ENCODE measurements at places on chromosomes 5 and 9. TPM values are rescaled to one million over a fixed set of nuclear protein-coding genes. Genes with fewer than 3 reads are reported as not detected.

PCDHB4 gene
- 7.8 TPM for total RNA-seq

DNA sequence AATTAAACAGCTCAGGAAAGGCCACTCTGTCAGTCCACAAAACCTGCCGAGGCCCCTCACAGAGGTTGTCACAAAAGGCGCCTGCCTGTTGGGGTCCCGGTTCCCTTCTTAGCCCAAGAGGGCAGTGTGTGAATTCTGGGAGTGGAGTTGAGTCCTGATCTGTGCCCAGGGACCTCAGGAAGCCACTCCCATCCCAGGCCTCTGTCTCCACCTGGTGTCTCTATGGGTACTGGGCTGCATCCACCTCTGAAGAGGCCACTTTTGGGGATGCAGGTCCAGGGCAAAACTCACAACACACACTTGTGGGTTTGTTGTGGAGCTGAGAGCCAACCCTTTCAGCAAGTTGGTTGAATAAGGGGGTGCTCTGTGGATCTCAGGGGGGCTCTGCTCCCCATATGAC is 74.3 kb upstream of the STXBP1 start:
- H3K27ac ChIP-seq: no peak overlapping the region
- H3K27me3 ChIP-seq: peaks cover 3% of the 10 kb centered on the region
- no peak for DNase-seq
- peaks cover 12% of the 10 kb centered on the region for H3K4me1 ChIP-seq

DNA sequence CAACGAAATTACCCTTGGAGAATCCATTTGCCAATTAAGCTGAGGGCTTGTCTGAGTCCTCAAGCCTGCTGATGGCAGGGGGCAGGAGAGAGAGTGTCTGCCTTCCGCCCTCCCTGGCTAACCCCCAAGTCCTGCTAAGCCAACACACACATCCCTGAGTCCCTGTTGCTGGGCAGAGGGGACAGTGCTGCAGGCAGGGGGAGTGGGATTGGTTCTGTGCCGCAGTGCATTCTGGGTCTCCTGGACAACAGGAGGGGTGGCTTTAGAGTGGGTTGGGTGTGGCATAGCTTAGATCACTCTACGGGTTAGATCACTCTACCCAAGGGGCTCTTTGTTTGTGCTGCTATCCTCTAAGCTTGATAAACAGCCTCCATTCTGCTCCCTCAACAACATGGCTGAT is 427.7 kb downstream of the CDK5RAP2 start:
- H3K27ac ChIP-seq: peak overlapping the region; percentile 67
- H3K36me3 ChIP-seq: no peaks in the 10 kb centered on the region
- peaks cover 5% of the 10 kb centered on the region for H3K27me3 ChIP-seq

FOXD1 gene
- total RNA-seq: 2.8 TPM

TMEM171 gene
- total RNA-seq: 1.1 TPM

DNA sequence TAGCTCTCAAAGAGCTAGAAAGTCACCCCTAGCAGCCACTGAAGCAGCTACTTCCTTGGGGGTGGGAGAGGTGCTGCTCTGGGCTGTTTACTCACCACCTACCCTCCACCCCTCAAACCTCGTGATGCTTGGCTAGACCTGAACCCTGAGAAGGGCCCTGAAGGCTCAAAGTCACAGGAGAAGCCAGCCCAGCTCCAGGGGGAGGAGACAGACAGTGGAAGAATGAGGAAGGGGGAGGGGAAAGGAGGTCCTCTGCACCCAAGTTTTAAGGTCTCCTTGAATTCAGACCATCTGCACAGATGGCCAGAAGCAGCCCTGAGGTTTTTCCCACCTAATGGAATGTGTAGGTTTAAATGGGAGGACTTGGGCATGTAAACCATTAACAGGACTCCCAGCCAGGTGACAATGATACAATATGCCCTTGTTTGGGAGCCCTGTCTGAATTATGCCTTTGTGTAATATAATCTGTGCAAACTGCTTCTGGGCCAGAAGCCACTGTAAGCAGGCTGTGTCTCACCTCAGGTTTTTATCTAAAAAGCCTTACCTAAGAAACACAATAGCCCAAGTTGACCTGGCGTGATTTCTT is 180.5 kb downstream of the PIK3R1 start:
- H3K36me3 ChIP-seq: no peaks in the 10 kb centered on the region
- no peak overlapping the region for H3K4me3 ChIP-seq
- H3K27ac ChIP-seq: no peak overlapping the region
- no peaks in the 10 kb centered on the region for H3K27me3 ChIP-seq
- H3K4me1 ChIP-seq: no peaks in the 10 kb centered on the region

- no peak overlapping the region for H3K27ac ChIP-seq
- peaks cover 2% of the 10 kb centered on the region for H3K27me3 ChIP-seq
- H3K4me1 ChIP-seq: no peaks in the 10 kb centered on the region
Measured at GRCh38 chr5:57508211-57508610, 25.6 kb upstream of the ACTBL2 start.

- no peak overlapping the region for H3K27ac ChIP-seq
- H3K36me3 ChIP-seq: peaks cover 15% of the 10 kb centered on the region
- H3K4me3 ChIP-seq: no peak overlapping the region
- peaks cover 18% of the 10 kb centered on the region for H3K4me1 ChIP-seq
- peaks cover 5% of the 10 kb centered on the region for H3K27me3 ChIP-seq
- DNase-seq: no peak
Measured at GRCh38 chr5:84092738-84093137, 291.9 kb downstream of the EDIL3 start.

TRPM3 gene
- 3.3 TPM for total RNA-seq

FOXE1 gene
- total RNA-seq: not detected

- H3K4me1 ChIP-seq: peaks cover 22% of the 10 kb centered on the region
- no peak overlapping the region for H3K4me3 ChIP-seq
Measured at GRCh38 chr5:148090773-148091250, 27.0 kb downstream of the SPINK5 start.

DNA sequence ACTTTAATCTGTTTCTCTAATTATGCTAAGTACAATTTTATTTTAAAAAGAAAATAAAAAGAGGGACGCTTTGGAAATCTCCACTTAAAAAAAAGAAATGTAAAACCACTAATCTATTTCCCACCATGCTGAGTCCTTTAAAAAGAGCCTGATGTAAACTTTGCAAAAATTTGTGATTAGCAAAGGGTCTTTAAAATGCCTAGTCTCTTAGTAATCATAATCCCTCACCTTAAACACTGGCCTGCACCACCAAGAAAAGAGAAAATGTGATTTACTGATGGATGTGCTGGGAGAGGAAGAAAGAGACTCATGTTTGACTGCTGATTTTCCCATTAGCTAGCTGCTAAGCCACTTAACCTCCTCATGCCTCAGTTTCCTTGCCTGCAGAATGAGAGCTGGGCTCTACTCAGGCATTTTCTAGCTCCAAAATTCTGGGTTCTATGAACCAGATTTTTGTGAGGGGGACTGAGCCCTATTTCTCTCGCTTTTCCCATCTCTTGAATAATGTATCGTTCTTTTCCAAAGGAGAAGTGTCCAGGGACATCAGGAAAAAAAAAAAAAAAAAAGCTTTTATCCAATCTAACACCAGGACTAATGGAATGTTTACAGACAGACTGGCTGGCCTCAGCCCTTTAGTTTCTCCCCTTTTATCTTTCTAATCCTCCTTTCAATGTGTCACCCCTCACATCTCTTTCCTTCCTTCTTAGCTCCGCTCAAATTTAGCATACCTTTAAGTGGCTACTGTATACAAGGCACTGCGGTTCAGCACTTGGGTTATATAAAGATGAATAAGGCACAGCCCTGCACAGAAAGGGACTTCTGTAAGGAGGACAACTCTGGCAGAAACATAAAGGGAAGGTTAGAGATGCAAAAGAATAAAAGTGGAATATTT is 312.4 kb downstream of the ARL15 start:
- H3K27ac ChIP-seq: no peak overlapping the region
- H3K4me3 ChIP-seq: no peak overlapping the region
- H3K4me1 ChIP-seq: peaks cover 4% of the 10 kb centered on the region
- H3K36me3 ChIP-seq: no peaks in the 10 kb centered on the region

GRCh38 chr9:122457787-122458186 is 19.9 kb downstream of the OR1J1 start:
- H3K36me3 ChIP-seq: no peaks in the 10 kb centered on the region
- no peak for DNase-seq
- H3K27me3 ChIP-seq: peaks cover 2% of the 10 kb centered on the region
- H3K4me3 ChIP-seq: no peak overlapping the region

GARNL3 gene
- total RNA-seq: 14.7 TPM
